Spinal cord (tissue), 10 donors: ENCODE measurements at places on chromosomes 2 and 18.

DNA sequence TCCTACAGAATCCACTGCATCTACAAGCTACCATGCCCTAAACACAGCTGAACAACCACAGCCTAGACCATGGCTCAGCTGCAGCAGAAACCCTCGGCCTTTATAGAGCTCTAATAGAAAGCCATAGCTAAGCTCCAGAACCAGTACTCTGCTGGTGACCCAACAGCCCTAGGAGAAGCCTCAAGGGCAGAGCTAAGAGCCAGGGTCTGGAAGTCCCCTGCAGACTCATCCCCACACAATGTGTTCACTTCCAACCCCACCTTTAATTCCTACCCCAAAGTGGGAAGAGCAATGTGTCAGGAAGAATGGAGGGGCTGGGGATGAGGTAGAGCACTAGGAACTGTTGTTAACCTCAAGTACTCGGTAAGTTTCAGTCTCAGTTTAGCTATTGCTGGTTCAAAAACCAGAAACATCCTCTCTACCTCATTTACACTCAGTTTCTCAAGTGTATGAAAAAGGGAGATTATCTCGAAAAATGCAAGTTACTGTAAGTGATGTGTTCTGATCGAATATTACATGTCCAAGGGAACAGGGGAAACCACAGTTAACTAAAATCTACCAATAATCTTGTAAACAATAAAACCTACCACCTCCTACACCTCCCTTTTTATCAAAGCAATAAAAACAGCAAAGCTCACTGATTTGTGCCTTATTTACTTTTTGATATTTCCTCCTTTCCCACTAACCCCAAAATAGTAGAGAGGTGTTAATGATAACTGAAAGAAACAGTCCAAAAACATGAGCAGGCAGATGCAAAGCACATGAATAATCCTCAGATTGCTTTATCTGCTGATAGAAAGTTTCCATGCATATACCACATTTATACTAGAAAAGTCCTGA is 36.2 kb downstream of the THADA start:
- no peak for DNase-seq

GRCh38 chr18:73664896-73665295 is 482.7 kb downstream of the FBXO15 start:
- no peak for DNase-seq

DNA sequence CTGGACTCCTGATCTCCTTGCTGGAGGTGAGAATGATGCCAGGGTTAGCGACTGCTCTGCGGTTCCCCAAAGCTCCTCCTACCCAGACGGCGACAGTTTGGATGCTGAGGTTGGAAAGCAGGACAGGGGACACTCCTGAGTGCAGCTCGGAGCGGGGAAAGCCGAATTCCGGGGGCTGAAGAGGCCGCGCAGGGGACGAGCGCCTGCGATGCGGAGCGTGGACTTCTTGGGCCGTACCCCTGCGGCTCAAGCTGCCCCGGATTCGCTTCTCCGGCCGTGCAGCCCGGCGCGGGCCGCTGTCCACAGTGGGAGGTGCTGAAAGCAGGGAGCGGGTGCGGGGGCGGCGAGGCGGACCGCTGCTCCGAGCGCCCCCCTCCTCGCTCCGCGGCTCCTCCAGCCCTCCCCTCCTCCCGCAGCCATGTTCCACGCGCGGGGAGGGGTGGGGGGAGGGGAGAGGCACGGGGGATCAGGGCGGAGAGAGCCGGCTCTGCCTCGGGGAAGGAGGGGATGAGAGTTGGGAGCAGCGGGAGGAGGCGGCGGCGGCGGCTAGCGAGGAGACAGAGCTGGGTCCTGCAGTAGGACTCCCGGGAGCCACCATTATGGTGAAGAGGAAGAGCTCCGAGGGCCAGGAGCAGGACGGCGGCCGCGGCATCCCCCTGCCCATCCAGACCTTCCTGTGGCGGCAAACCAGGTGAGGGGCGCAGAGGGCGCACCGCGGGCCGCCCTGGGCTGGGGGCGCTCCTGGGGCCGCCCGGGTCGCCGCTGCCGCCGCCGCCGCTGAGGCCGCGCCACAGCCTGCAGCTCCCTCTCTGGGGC is at the start of gene UNC80:
Gene UNC80 (plus strand): TSS at position 359 of the 816 bp plus-strand sequence. CDS start 241 bp downstream, at position 600.
- DNase-seq = peak; percentile 79

- no peak for DNase-seq
These were observed 65.1 kb upstream of the CTLA4 start for GRCh38 chr2:203802342-203803052.

GRCh38 chr2:129004485-129004884 is 685.8 kb upstream of the HS6ST1 start:
- no peak for DNase-seq
